Activated naive CD8-positive, alpha-beta T cell treated with anti-CD3 and anti-CD28 coated beads, Interleukin-2, amount 50 U/mL, for 16 hours (primary cell): ENCODE measurements at places on chromosomes 5 and 9.

GRCh38 chr5:33276628-33276950, 164.2 kb upstream of the TARS1 start:
- DNase-seq = no peak

GRCh38 chr9:129665389-129665775, at the start of gene PRRX2:
Gene PRRX2, plus strand, starts transcription at chr9:129665647. Its CDS starts 221 bp downstream, at chr9:129665868.
- DNase-seq = no peak

- no peak for DNase-seq
These were observed 399.2 kb downstream of the IRX2 start for GRCh38 chr5:2352101-2352861.

DNA sequence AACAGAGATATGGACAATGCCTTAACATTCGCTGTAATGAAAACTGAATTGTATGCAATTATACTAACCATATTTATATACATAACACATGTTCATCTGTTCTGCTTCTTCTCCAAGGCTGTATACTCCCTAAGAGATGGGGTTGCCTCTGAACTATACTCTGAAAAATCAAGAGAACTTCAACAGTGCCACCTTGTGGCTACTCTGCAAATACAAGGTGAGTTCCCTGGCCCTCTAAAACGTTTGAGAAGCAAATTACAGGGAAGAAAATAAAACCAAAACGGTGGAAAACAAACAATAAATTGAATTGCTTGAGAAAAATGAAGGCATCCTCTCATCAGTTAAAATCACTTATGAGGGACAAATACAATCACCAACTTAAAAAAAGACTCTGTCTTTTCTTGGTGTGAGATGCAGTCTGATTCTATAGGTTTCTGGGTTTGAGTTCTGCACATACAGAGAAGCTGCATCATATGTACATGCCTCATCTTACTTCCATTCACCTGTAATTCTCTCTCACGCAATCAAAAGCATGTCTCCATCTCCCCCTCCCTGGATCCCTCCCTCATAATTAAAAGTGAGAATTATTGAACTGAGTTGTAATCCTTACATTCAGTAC, 98.6 kb downstream of the FBXW11 start:
- DNase-seq = no peak

DNA sequence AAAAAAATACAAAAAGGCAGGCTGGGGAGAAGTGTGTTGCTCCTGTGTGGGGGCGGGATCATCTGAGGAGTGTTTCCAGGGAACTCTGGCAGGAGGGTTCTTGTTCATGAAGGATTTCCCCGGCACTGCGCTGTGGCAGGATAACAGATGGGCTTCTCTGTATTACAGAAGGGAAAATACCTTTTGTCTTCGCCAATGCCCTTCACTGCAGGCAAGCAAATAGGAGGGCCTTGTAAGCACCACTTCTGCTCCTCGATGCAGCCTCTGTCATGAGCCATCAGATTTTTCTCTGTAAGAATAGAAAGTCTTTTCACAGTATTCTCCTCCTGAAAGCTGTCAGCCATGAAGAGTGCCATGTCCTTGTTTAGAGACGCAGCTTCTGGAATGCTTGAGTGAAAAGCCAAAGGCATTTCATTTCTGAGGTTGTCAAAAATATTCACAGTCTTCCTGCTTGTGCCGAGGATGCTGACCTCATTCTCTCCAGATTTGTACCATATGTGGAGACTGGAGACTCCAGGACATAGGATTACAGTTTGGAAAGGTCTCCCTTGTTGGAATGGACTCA, 294.0 kb downstream of the YTHDC2 start:
- no peak for DNase-seq

GRCh38 chr5:16592255-16592654, 24.5 kb downstream of the RETREG1 start:
- no peak for DNase-seq

DNA sequence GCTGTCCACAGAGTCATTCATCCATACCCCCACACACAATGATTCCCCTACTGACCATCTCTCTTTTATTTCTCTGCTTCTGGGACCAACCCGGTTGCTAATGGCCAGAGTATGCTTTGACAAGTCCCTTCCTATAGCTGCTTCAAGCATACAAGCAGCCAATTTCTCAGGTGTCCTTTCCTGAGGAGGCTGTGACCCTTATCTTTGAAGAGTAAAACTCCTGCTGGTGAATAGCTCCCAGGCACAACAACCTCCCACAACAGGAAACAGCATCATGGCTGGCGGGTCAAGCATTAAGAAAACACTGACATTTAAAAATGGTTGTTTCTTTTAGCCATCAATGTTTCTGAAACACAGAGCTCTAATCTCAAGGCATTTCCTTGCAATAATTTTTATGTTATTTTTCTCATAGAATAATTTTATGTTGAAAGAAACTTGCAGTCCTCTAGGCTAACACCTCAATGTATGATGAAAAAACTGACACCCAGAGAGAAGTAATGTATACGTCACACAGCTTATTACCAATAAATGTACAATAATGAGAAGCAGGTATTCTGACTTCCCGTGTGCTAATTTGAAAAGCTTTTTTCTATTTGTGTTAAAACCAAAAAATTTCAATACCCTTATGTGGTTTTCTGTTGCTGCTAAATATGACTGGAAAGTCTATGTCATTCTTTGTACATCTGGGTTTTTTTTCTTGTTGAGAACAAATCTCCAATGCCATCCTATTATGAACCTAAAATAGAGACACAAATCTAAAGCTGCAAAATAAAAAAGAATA, 7.5 kb upstream of the PAM start:
- DNase-seq = no peak

DNA sequence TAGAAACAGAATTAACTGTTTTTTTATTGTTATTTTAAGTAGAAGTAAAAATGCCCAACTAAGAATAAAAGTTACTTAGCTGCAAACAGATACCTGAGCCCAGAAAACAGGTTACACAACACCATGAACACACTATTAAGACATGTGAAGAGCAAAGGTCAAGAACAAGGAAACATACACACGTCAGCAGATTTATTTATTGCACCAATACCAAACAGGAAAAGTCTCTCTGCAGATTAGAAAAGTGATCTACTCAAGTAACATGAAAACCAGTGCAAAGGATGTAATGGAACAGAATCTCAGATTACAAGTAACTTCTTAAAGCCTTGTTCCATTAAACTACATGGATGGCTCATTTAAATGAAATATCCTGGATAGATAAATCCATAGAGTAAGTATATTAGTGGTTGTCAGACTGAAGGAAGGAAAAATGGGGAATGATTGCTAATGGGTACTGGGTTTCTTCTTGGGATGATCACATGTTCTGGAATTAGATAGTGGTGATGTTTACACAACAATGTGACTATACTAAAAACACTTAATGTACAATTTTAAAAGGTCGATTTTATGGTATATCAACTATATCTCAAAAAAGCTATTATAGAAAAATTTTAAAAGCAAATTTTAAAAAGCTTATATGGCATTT, 6.1 kb downstream of the SAR1B start:
- no peak for DNase-seq

GRCh38 chr5:57316798-57317327, 143.0 kb downstream of the GPBP1 start:
- DNase-seq = no peak

- no peak for DNase-seq
These were observed 42.1 kb downstream of the WDR41 start for GRCh38 chr5:77449981-77450380.
